Kasumi-1 (cell line): ENCODE measurements at places on chromosomes 3 and 15.

DNA sequence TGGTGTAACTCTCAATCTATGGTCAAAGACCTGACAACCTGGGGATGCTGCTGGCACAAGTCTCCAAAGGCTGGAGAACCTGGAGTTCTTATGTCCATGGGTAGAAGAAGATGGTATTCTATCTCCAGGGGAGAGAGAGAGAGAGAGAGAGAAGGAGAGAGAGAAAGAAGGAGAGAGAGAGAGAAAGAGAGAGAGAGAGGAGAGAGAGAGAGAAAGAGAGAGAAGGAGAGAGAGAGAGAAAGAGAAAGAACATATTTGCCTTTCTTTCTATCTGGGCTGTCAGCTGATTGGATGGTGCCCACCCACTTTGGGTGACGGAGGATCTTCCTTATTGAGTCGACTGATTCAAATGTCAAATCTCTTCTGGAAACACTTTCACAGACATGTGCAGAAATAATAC, 84.6 kb downstream of the PPM1L start:
- no peak for DNase-seq

- peak; percentile 51 for DNase-seq
Observed at GRCh38 chr3:22922317-22922716, 280.8 kb upstream of the UBE2E2 start.

- DNase-seq, result no peak
Observed at GRCh38 chr3:194843556-194843955, 157.9 kb downstream of the FAM43A start.

- DNase-seq, result no peak
Observed at GRCh38 chr15:27278761-27279160, 307.8 kb downstream of the GABRG3 start.

DNA sequence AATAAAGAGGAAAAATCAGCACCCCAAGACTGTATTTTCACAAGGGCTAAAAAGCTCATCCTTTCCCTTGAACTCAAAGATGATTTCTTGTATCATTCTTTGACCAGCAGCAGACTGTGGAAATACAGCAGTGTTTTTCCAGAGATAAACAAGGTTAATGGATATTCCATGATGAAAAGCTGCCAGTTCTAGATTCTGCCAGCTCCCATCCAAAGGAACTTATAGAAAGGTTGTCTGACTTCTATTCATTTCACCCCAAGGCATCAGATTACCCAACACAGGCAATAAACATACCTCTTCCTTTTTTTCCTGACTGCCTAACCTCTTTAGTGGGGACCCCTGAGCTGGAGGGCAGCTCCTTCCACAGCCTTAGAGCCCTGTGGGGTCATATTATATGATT, 375.8 kb upstream of the THBS1 start:
- no peak for DNase-seq

DNA sequence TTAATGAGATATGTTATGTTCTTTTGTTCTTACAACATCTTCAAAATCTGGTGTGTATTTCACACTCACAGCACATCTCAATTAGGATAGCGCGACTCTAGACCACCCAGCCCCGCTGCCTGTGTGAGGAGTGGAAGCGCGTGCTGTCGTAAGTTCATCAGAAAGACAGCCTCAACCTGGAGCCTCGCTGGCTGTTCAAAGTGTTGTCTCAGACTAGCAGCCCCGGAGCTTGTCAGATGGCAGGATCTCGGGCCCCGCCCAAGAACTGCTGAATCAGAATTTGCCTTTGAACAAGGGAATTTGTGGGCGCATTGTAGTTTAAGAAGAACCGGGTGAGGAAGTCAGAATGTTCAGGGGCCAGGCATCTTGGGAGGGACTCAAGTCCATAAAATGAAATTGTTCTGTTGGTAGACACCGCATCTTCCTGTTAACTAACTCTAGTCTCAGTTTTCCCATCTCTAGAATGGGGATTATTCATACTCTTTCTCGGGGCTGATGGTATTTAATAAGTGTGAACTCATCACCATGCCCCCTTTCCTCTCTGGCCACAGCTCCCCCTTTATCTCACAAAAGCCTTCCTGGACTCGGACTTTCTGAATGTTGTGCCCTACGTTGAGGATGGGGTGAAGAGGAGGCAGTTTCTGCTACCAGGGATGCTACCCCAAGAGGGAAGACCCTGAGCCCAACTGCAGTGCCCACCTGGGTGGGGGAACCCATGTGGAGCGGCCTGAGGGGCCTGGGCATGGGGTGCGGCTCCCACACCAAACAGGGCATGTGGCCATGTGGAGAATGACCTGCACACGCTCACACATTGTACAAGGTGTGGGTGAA, 40.4 kb downstream of the BHLHE40 start:
- DNase-seq, result no peak
